ENCODE measurements at places on chromosomes 12 and 14.
A peak's percentile ranks its signal among the peaks of the same experiment; 100 is the strongest.

- DNase-seq = no peak
These were observed at the start of gene RHOF for GRCh38 chr12:121793440-121793837. Gene RHOF (minus strand): TSS chr12:121793688. CDS start chr12:121793633, 55 bp downstream.

- no peak for DNase-seq
These were observed 170.5 kb downstream of the IPO8 start for GRCh38 chr12:30525171-30525570.

- no peak for DNase-seq
These were observed 17.5 kb upstream of the GXYLT1 start for GRCh38 chr12:42162193-42162592.

DNA sequence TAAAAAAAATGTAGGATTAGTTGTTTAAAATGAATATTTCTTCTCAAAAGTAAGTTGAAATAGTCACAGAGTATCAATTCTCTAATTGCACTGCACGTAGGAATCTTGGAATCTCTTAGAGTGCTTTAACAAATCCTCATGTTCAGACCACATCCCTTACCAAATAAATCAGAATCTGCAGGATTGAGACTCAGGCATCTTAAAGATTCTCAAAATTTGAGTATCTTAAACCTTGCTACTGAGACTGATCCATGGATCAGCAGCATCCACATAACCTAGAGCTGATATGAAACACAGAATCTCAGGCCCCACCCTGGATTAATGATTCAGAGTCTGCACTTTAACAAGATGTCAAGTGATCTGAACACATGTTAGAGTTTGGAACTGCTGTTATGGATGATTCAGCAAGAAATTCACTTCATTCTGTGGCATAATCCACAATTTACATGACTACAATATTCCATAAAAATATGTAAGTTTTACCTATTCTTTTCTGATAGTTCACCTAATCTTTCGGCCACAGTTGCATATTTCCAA is 58.7 kb downstream of the ADAMTS20 start:
- DNase-seq = no peak

- DNase-seq = no peak
These were observed 13.8 kb downstream of the ZNF839 start for GRCh38 chr14:102333390-102333789.

DNA sequence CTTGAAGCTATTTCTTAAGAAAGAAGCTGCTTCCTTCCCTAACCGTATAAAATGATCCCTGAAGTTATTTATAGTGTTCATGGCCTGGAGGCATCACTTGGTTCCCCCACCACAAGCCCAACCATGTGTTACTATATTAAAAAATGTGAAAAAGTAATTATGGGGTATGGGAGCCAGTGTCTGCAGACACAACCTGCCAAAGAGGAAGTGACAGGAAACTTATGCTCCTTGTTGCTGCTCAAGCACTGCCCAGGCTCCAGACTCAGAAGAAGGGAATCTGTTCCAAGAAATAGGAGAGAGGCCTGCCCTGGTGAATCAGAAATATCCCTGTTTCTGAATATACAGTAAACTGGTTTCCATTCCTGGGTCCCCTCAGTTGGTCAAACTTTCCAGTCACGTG is 217.2 kb upstream of the BMP4 start:
- DNase-seq = no peak

DNA sequence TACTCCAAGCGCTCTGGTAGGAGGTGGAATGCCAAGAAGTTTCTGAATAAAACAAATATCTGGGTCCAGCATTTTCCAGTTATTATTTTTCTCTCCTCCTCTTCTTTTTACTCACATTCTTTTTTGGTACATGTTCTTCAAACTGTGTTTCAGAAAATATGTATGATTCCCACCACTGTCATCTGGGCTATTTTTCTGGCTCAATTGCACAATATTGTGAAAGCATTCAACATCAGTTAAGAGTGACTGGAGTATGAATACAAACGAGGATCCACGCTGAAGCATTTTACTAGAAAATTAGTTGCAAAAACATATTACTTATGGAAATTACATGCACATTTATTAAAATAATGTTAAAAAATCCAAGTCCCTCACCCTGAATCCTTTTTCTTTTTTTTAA is 61.5 kb downstream of the KCNMB4 start:
- no peak for DNase-seq

GRCh38 chr12:23415180-23415579 is 534.3 kb downstream of the SOX5 start:
- no peak for DNase-seq

- no peak for DNase-seq
These were observed 62.7 kb downstream of the RBM19 start for GRCh38 chr12:113903381-113903863.

DNA sequence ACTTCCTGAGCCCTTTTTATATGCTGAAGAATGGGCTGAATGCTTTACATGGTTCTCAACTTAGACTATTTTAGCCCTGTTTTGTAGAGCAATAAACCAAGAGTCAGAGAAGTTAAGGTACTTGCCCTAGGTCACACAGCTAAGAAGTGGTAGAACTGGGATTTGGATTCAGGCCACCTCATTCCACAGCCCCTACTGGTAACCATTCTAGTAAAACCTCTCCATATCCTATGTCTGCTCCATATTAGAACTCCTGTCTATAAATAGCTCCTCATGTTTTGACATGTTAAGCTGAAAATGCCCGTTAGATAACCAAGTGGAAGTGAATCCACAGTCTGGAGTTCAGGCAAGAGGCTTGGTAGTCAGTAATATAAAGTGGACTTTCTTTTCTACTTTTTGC is 111.6 kb downstream of the HECTD4 start:
- DNase-seq = no peak

DNA sequence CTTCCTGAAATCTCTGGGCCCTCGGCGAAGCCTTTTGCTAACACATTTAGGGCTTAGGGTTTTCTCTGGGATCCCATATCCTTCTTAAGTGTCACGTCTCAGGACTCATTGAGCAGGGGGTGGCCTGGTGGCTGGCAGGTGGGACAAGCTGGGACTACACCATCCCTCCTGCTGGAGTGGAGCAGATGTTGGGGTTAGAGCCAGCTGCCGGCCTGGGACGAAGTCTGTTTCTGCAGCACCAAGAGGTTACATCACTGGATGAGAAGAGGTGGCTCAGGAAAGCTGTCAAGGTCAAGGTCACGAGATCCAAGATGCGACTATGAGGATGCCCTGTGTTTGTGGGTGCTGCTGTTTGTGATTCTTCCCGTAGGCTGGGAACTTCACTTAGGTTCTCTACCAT is 16.3 kb downstream of the SMCO2 start:
- no peak for DNase-seq

- no peak for DNase-seq
These were observed 474.3 kb downstream of the ATP23 start for GRCh38 chr12:58415716-58416115.

- no peak for DNase-seq
These were observed 56.5 kb upstream of the CCND2 start for GRCh38 chr12:4217091-4217490.

GRCh38 chr14:35384455-35385041 is 20.0 kb downstream of the NFKBIA start:
- no peak for DNase-seq

- DNase-seq = no peak
These were observed 217.7 kb upstream of the DCN start for GRCh38 chr12:91400271-91400670.

- DNase-seq = no peak
These were observed 26.0 kb upstream of the IL22 start for GRCh38 chr12:68279227-68280054.

GRCh38 chr14:70315942-70316341 is 43.5 kb downstream of the COX16 start:
- no peak for DNase-seq

DNA sequence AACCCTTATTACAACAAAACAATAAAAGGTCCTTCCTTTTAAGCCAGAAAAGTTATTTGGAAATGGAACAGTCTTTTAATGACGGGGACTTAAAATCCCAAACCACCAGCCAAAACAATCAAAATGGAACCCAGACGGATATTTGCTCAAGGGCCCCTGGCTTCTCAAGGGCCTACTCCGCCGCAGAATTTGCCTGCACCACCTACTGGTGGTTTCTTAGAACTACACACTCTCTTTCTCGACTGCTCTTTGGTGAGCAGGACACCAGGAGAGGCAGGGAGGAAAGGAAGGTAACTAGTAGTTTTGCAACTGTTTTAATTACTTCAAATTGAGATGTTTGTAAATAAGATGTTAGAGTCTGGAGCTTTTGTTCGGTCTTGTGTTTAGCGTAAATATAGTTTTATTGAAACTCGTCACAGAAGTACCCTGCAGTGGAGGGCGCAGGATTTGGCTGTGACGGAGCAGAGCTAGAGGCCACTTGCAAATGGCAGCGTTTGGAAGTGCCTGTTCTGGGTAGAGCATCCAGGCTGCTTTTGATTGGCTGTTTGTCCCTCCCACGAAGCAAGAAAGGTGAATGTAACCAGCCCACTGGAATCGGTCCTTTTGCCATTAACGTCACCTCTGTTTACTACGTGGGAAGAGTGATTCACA is 238.5 kb downstream of the CACNA1C start:
- no peak for DNase-seq

- DNase-seq = no peak
These were observed 48.5 kb downstream of the TBK1 start for GRCh38 chr12:64500394-64500793.

DNA sequence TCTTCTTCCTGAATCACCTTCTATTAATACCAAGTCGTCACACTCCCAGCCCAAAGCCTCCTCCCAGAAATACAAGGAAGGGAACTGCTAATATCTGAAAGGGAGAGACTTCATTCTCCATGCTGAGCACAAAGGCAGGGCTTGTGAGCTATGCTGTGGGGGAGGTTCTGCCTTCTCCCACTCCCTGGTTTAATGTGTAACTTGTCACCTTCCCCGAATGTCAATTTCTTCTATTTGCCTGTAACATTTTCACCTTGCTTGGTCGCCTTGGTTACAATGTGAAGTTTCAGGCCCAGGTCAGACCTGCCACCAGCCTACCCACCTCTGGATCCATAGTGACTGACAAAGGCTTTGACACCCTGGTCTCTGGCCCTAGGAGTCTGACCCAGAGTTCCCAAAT is 82.0 kb upstream of the ESRRB start:
- no peak for DNase-seq

DNA sequence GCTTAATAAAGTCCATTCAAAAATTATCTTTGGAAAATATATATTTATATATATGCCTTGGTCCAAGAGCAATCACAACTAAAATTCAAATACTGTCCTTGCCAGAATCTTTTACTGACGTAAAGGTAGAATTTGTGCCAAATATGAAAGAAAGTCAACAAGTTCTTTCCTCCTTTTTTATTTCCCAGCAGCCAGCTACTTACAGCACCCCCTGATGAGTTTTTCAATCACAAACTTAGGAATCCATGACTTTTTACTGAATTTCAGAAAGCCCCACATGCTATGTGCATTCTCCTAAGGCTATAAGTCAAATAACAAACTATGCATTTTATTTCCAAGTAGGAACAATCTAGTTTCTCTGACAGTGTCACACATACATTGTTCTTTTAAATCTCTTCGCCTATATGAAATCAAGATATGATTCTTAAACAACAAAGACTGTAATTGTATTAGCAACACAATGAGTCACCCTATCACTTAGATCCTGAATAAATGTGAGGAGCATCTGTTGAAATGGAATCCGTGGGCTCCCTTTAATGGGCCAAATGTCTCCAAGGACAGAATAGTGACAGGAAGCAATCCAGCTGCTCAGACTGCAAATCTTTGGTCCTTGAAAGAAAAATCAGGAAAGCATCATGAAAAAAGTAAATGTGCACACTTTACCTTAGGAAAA is 271.4 kb downstream of the DUSP6 start:
- no peak for DNase-seq

DNA sequence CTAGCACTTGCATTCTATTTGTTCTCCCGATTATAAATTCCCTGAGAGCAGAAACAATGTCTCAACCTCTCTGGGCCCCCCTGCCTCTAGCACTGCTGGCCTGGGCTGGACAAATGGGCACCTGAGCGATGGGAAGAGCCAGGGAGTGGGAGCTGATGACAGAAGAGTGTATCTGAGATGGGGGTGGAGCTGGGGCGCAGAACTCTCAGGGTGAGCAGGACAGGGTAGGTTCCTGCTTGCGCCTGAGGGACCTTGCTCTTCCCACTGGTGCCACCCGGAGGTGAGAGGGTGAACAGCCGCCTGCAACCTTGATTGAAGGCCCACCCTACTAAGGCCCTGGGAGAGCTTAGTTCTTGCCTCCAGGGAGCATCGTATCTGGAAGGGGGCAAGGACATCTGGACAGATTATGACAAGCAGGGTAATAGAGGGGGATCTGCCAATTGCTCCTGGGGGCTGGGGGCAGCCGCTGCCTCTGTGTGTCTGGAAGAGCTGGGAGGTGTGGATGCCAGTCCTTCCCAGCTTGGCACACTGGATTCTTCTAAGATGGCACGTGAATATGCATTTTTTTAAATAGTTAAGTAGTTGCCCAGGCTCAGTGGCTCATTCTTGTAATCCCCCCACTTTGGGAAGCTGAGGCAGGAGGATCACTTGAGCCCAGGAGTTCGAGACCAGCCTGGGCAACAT is 43.0 kb upstream of the TSPAN9 start:
- peak; percentile 83 for DNase-seq

DNA sequence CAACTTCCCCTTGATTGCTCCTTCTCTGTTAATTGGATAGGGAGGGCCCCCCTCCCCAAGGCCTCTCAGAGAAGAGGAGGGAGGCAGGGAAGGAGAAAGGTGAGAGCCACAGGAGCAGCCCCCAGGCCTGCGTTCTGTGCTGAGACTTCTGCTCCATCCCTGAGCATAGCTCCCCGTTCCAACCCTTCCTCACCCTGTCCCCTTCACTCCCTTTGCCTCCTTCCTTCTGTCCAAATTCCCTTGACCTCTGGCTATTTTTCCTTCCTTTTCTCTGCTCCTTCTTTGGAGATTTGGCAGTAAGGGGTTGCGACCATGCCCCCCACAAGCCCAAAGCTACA is 788 bp upstream of the ASIC1 start:
- DNase-seq = no peak

DNA sequence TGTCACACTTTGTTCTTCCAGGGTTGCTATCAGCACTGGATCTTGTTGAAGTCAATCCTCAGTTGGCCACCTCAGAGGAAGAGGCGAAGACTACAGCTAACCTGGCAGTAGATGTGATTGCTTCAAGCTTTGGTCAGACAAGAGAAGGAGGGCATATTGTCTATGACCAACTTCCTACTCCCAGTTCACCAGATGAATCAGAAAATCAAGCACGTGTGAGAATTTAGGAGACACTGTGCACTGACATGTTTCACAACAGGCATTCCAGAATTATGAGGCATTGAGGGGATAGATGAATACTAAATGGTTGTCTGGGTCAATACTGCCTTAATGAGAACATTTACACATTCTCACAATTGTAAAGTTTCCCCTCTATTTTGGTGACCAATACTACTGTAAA is 23.7 kb downstream of the VTI1B start:
- DNase-seq = no peak

DNA sequence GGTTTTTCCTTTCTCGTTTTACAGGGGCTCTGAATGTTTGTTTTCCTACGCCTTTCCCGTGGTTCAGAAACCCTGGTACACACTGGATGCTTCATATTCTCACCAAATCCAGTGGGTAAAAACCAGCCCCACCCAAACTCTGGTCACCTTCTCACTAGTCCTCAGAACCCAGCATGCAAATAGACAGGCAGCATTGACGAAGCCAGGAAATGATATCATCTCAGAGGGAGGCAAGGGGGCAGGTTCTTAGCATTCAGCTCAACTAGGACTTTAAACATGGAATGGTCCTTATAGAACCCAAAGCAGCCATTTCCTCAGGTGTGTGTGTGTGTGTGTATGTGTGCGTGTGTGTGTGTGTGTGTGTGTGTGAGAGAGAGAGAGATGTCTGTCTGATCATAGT is 142.0 kb downstream of the KCNK10 start:
- DNase-seq = no peak
